Activated T-helper 1 cell treated with Interleukin-2 at 50 U/mL for 16 hours (primary cell): ENCODE measurements at places on chromosomes 4 and X.
A peak's percentile ranks its signal among the peaks of the same experiment; 100 is the strongest.

DNA sequence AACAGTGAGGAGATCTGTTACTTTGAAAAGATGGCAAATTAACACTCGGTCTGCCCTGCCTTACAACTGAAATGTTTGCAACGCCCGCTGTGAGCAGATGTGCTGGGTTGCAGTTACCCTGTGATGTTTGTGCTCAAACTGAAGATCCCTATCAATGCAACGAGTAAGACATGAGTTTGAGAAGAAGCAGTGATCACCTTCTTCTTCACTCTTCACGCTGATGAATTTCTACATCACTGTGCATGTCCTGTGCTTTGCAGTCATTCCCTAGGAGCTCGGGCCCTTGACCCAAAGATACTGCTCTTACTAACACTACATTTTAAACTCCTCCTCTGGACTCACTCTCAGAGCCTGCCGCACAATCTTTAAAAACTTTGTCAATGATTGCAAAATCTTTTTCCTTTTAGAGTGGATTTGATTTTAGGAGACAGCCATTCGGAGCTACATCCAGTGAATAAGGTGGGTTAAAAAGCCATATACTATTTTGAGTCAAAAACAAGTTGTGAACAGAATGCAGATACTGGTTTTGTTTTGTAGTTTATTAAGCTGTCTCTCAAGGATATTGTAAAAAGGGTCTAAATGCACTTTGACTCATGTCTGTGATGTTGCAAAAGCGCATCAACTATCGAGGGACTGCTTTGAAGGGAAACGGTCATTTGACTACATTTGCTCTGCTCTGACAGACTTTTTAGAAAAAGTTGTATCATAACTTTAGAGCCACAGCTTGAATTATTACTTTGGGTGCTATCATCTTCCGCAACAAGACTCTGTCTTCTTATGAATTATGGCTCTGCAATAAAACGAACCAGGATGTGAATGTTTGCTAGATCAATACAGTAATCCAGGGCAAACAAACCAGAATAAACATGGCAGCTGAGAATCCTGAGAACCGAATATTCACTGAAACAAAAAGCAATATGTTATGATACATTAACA is 5.7 kb upstream of the RHOH start:
- DNase-seq, result no peak

DNA sequence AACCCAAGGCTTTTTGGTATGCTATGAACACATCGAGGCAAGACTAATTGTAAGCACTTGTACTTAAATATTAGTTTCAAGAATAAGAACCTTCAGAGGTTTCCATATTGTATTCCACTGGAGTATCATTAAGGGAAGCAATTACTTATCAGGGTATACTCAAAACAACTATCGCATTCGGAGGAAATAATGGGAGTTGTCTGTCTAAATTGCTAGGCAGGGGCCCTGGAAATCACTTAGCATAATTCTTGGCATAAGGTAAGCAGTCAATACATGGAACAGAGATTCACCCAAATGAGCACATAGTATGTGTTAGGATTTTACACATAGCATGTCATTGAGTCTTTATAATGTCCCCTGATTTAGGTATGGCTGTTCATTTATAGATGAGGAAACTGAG is 249.4 kb downstream of the DHX15 start:
- no peak for DNase-seq

- DNase-seq, result no peak
Measured at GRCh38 chr4:108930186-108930585, 167.3 kb upstream of the ETNPPL start.

- no peak for DNase-seq
Measured at GRCh38 chr4:20589436-20589835, 110.8 kb upstream of the PACRGL start.

GRCh38 chr4:52037689-52038102 is 403 bp downstream of the SGCB start:
- DNase-seq, result no peak

- no peak for DNase-seq
Measured at GRCh38 chr4:107117726-107118125, 81.6 kb upstream of the DKK2 start.

DNA sequence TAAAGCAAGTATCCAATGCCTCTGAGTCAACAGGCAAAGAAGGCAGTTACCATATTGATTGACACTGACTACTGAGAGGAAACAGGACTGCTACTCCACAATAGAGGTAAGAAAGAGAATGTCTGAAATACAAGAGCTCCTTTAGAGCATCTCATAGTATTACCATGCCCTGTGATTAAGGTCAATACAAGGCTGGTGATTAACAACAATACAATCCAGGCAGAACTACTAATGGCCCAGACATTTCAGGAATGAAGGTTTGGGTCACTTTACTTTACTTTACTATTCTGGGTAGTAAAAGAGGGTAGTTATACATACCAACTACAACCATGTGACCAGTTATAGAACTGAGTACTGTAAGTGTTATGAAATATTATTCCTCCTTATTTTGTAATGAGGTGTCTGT is 44.5 kb downstream of the BRWD3 start:
- DNase-seq, result no peak

DNA sequence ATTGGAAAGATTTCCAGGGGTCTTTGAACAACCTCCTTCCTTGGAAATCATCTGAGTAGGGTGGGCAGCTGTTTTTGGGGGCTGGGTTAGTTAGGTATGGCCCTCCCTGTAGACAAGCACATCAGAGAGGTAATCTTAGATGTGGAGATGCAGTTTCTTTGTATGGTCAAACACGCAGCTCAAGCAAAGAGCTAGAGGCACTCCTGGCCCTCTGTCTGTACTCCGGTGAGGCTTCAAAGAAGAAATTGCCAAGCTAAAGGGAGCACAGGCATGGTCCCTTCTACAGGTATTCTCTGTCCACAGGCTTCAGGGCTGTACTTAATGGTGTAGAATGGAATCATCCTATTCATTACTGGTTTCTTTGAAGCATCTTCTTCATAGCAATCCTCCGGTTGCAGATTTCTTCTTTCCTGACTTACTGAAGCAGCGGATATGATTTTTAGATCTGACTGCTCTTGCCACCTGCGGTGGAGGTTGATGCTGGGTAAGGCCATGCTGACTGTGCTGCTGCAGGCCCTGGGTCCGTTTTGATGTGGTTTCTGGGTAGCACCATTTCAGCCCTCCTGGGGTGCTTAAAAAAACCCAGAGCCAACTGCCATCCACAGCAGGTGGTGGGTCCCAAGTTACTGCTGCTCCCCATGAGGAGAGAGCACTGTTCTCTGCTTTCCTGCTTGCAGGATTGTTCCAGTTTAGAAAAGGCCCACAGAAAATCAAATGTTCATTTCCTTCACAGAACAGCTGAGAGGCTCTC is 318.9 kb upstream of the GATB start:
- DNase-seq, result peak; percentile 23

GRCh38 chr4:189098932-189099696 is 841.6 kb upstream of the FRG1 start:
- DNase-seq, result no peak

- DNase-seq, result no peak
Measured at GRCh38 chr4:28555866-28556265, 1695.2 kb downstream of the STIM2 start.
